ENCODE measurements at places on chromosomes 6 and 20. TPM values are rescaled to one million over a fixed set of nuclear protein-coding genes. Genes with fewer than 3 reads are reported as not detected.

DNA sequence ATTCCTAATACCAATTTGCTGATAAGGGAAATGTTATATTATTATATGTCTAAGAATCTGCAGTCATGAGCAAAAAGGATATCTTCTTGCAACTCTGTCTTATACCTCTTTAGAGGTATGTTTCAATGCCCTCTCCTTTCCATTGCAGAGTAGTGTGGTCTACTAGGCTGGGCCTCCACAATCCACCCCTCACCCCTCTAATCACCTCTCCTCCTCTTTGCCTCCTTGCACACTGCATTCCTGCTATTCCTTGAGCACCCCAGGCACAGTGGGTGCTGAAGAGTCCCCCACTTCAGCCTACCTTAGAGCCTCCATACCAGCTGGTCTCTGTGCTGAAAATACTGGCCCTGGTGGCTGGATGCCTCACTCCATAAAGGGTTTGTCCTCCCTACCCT lies 26.9 kb downstream of the ARMC2 start:
- no peak for DNase-seq

GRCh38 chr6:20732896-20733295 lies 198.6 kb downstream of the CDKAL1 start:
- DNase-seq: no peak

Gene SLC22A7
- total RNA-seq: 2.0 TPM

Gene SIRT5
- 12.0 TPM for total RNA-seq

DNA sequence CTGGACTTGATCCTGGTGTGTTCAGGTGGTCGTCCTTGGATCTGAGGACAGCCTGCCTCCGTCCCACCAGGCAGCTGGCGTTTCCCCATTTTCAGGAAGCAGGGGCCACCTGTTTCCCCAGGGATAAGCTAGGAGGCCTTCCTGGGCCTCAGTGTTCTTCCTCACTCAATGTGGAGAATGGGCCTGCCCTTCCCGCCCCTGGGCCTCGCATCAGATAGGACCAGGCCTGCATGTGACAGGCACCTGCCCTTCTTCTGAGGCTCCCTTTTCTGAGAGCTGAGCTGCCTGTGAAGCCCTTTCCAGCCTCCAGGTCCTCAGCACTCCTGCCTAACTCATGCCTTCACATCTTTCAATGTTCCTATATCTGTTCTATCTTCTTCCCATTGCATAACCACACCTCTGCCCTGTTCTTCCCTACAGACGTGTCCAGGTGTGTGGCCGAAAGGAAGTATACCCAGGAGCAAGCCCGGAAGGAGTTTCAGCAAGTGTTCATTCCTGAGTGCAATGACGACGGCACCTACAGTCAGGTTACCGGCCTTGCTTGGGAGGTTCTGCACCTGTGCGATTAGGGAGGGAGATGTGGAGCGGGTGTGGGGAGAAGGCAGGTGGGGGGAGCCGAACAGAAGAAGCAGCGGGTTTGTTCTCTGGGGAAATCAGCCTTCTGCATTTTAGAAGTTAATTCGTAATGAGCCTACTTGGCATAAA lies 85.1 kb downstream of the SMOC2 start:
- DNase-seq: no peak

DNA sequence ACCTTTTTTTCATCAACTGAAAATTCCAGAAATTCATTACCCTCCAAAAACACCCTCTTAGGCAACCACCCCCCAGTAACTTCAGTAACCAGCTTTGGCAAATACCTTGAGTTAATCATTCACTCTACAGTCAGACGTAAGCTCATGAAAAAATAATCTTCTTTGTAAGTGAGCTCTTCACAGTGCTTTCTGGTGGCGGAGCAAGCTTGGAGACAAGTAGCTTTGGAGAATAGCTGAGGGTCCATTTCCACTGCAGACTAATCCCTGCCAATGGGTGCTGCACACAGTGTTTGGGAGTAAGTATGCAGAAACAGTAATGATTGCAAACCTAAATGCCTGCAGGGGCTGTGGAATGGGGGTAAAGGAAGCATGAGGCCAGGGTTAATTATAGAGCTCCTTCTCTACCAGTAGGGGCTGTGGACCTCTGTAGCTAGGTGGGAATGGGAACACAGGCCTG lies 56.8 kb upstream of the HINT3 start:
- DNase-seq: peak; percentile 63

DNA sequence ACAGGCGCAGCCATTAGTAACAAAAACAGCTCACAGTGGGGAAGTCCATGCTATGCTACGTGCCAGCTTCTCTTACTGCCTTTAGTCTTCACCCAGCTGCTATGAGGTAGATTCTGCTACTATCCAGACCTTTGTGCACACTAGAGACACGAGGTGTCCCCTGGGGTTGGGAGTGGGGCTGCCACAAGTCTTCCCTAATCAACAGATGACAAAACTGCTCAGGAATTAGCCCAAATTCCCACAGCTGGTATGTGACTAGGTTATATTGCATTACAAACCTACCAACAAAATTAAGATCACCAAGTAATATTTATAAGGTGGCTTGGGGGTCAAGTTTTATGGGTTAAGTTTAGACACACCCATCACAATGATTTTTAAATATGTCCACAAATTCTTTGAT lies 63.3 kb downstream of the PSMB1 start:
- no peak for DNase-seq

- DNase-seq: no peak
Observed at GRCh38 chr20:24163506-24163905, 174.9 kb upstream of the GGTLC1 start.

- no peak for DNase-seq
Observed at GRCh38 chr6:159499034-159499433, 194.0 kb downstream of the SOD2 start.

DNA sequence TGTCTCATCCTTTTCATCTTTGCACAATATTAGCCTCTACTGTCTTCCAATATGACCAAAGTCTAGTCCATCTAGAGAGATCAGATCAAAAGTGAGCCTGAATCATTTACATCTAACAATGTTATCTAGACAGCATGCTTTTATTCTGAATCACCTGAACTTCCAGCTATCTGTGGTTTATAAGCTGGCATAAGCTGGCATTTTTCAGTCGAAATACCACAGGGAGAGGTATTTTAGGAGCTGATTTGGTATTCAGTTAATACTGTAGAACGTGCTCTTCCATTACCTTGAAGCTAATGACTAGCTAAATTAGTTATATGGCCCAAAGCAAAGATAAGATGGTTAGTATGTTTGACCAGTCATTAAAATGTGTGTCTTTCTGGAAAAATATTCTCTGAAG lies 188.3 kb upstream of the AGPAT4 start:
- DNase-seq: no peak

- DNase-seq: peak; percentile 37
Observed at GRCh38 chr20:58436868-58437645, 48.0 kb downstream of the VAPB start.

DNA sequence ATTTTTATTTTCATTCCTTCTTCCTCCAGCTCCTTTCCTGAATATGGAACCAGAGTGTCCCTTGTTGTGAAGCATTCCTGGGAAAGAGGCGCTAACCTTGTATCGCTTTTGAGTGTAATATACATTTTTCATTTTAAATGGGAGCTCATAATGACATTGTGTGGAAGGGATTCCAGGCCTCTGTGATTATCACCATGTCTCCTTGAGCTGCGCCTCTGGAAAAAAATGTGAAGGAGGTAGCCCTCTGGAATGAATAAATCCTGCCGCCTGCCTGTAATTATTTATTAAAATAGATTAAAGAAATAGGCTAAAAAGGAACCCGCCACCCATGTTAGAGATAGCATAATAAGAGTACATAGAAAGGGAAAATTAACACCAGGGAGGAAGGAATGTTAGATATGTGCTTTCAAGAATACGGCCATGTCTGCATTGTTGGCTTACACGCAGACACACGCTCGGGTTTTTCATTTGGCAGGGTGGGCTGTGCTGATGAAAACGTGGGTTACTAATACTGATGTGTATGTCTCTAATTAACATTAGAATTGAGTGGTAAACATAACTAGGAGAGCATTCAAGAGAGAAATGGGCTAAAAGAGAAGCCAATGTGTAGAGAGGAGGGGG lies 138.5 kb downstream of the LINC00237 start:
- no peak for DNase-seq
